Hypothalamus (tissue), 51 donors: ENCODE measurements at places on chromosomes 2 and 18.

GRCh38 chr2:102622646-102623045, 3.3 kb downstream of the SLC9A2 start:
- no peak for DNase-seq

GRCh38 chr2:174135981-174136380, 112.4 kb downstream of the OLA1 start:
- no peak for DNase-seq

GRCh38 chr2:207502577-207503198, 27.1 kb upstream of the CREB1 start:
- no peak for DNase-seq

DNA sequence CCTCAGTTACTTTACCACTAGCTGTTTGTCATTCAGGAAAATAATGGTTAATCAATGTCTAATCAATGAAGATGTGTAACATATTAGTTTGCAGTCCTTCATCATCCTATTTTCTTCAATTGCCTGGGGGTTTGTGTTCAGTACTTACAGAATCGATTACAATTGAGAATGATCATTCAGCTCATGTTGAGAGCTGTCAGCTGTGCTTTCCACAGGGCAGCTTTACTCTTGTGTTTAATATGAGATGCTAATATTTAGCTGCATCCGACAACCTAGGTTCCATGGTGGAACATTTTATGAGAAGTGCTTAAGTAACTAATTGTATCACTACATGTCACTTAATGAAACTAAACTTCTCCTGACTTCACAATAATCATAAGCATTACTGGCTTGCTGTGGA, 191.9 kb downstream of the GRB14 start:
- DNase-seq, result no peak

DNA sequence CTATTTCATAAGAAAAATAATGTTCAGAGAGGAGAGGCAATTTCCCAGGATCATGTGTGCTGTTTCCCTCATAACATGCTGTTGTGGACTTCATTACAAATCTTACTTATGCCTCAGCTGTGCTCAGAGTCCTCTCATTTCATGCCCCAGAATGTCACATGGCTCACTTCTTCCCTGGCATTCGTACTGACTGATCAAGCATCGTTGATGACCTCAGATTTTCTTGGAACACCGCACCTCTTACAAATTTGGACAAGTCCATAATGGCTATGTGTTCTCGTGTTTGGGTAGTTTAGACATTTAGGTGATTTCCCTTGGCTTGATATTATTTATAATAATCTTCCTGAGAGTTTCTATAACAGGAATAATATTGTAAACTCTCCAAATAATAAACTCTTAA, 32.9 kb downstream of the SERPINB7 start:
- no peak for DNase-seq
